ENCODE measurements at places on chromosomes 4 and X.

GRCh38 chr4:25085671-25086070 is 54.9 kb upstream of the LGI2 start:
- no peak for DNase-seq

GRCh38 chr4:5942947-5943346 is 50.1 kb upstream of the CRMP1 start:
- no peak for DNase-seq

DNA sequence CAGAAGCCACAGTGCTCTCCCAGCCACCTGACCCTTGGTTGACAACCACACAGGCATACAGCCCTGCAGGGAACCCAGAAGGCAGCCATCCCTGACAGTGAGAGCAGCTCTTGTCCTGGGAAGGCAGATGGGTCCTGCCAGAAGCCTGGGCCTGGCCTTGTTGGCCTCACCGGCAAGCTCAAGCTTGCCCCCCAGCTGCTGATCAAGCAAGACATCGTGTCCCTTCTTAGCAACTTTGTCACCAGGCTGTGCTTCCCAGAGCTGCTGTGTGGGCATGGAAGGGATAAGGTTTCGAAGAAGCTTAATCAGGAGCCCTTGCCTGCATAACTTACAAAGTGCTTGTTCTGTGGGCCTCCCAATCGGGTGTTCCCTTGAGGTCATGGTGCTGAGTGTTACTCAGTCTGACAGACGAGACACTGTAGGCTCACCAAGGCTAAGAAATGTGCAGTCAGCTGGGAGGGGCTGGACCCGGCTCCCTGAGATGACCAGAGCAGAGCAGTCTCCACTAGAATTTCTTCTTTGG is 6.8 kb upstream of the ABLIM2 start:
- DNase-seq, result no peak

GRCh38 chr4:123673971-123674370 is 277.4 kb downstream of the SPRY1 start:
- no peak for DNase-seq

DNA sequence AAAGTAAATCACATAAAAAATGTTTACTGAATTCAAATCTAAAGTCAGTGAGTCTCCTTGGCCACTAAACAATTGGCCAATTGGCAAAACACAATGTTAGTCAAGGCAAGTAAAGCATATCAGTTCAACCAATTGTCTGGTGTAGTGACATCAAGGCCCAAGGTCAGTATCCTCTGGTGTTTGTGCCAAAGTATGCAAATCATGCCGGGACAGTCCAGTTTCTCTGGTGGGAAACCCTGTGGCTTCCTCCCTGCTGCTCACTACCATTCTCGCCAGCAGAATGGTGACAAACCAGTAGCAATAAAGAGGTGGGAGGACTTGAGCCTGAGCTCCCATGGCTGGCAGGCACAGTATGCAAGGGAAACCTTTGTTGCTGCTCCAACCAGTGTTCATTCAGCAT is 314.9 kb upstream of the FGF13 start:
- no peak for DNase-seq
